Breast epithelium (tissue), 4 donors: ENCODE measurements at places on chromosomes 11 and 22. TPM values are rescaled to one million over a fixed set of nuclear protein-coding genes. Genes with fewer than 3 reads are reported as not detected.

GRCh38 chr11:8283465-8284230 lies 20.0 kb upstream of the LMO1 start:
- peak; percentile 10 for DNase-seq

- DNase-seq = no peak
Observed at GRCh38 chr11:45778341-45778740, 26.6 kb upstream of the SLC35C1 start.

DNA sequence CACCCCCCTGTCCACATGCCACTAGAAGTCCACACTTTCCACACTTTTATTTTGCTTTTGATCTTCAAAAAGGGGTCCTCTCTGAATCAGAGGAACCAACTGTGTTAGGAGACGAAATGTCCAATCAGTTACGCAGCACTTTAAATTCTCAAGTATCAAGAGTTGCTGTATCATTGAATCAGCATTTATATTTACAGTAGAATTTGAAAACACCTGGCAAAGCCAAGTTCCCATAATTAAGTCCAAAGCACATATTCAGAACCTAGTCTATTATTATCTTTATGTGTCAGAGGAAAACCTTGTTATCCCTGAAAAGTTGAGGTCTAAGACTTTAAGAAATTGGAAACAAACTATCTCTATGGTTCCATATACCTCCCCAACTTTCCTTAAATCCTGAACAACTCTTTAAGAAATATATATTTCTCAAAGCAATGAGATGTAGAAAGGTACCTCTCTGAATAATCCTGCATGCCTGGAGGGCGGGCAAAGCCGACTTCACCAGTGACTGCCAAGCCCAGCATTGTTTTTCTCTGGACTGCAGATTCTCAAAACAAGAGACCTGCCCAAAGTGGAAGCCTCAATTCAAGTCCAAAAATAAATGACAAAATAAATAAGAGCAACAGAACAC lies 75.9 kb upstream of the ARFGAP3 start:
- DNase-seq = no peak

GRCh38 chr11:121039971-121040613 lies 16.2 kb downstream of the TBCEL start:
- no peak for DNase-seq

DNA sequence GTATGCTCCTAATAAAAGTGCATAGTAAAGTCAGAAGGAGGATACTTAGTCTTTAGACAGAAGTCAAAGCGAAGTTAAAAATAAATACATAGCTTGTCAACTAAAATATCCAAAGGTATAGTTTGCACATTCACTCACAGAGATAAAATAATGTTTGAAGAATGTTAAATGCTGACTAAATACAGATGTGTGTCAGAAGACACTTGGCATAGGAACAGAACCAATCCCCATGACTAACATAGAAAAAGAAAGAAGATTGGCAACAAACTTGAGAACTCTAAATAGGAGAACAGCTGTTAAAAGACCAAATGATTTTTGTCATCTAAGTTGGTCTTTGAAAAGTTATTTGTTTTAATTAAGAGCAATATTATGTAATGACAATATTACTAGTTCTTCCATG lies 1172.1 kb upstream of the RAG2 start:
- DNase-seq = no peak

DNA sequence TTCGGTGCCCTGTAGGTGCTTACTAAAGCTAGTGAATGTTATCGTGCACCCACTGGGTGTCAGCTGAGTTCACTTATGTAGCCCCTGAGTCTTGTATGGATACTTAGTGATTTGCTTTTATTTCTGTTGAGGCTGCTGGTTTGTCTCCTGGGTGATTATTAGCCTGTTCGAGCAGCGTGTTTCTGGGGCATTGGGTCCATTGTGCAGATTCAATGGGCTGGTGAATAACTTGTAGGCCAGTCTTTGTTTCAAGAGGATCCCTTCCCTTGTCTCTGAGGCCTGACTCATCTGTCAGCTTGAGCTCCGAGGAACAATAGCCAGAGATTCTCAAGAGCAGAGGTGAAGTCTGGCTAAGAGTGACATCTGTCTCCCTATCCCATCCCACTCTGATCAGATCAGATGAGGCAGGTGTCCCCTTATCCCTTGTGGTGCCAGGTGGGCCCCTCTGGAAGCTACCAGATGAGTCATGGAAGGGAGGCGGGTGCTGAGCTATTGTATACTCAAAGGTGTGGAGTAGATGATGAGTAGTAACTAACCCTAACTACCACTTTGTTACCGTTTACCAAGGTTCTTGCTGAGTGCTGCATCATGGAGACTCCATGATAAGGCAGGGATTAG lies 3.7 kb downstream of the MIAT start:
- no peak for DNase-seq

DNA sequence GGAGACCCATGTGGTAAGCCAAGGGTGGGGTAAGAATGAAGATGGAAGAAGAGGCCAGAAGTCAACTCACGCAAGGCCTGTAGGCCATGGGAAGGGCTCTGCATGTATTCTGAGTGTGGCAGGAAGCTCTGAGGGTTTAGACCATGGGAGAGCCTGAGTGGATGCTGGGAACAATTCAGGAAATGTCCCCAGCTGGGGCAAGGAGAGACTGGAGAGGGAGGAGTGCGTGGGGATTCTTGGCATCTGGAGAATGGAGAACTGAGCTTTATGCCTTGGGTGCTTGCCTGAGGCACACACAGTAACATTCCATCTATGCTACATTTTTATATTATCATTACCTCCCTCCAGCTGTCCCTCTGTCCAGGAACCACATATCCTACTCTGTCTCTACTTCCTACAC lies 50.4 kb upstream of the CD82 start:
- DNase-seq = no peak

DNA sequence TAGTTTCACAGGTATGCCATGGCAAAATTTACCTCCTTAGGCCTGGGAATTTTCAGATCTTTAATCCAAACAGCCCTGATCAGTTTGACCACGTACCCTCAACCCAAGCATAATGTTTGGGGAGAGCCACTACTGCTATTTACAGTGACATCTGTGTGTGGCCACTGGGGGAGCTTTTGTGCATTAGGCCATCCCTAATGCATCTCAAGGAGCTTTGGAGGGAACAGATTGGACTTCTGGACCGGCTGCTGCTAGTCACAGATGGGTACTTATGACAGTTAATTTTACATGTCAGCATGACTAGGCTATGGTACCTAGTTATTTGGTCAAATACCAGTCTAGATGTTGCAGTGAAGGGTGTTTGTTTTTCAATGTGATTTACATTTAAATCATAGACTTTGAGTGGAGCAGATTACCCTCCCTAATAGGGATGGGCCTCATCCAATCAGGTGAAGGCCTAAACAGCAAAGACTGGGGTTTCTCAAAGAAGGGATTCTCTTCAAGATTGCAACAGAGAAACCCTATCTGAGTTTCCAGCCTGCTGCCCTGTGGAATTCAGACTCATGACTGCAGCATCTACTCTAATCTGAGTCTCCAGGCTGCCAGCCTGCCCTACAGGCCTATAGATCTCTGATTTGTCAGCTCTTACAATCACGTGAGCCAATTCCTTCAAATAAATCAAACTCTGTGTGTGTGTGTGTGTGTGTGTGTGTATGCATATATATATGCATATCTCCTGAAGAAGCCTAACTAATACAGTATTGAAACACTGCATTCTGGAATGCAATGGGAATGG lies 38.0 kb upstream of the GALNT18 start:
- DNase-seq = no peak

DNA sequence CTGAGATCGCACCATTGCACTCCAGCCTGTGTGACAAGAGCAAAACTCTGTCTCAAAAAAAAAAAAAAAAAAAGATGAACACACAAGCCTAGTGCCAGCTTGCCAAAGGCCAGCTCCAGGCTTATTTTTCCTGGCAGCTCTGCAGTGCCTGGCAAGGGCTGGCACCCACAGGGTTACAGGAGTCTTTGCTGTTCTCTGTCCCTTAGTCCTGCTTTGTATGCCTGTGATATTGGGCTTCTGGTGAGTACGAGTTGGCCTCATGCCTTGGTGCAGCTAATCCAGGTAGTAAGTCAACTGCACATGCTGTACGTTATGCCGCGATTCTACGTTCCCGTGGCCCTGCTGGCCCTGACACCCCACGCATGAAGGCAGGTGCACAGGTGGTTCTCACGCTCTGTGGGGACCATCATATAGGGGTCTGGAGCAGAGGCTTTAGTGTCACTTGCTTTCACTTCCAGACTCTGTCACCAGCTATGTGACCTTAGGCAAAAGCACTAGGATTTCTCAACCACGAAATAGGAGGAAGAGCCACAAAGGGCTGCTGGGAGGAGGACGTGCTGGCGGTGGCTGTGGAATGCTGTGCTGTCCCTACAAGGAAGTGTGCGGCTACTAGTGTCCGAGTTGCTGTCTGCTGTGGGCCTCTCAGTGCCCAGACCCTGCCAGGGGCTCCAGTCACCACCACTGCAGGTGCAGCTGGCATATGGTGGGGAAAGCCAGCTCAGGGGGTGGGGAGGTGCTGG lies 21.4 kb upstream of the RASL10A start:
- DNase-seq = no peak

DNA sequence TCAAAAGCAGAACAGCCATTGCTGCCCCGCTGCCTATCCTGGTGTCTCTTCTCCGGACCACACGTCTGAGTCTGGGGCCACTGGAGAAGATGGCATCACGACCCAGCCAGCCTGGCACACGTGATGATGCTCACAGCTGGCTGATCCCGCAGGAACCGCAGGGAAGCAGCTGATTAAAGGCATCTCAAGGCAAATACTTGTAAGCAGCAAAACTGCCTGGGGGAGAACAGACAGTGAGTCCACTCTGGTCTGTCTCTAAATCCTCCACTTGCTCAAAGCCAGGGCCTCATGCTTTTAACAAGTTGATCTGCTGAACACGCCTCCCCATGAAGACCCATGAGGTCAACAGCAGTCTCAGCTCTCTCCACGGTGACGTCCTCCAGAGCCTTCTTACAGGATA lies 108.6 kb downstream of the BRD1 start:
- no peak for DNase-seq

GRCh38 chr11:120925944-120926343 lies 98.0 kb upstream of the TBCEL start:
- no peak for DNase-seq

- DNase-seq = no peak
Observed at GRCh38 chr11:41866525-41866924, 407.1 kb upstream of the LRRC4C start.

DNA sequence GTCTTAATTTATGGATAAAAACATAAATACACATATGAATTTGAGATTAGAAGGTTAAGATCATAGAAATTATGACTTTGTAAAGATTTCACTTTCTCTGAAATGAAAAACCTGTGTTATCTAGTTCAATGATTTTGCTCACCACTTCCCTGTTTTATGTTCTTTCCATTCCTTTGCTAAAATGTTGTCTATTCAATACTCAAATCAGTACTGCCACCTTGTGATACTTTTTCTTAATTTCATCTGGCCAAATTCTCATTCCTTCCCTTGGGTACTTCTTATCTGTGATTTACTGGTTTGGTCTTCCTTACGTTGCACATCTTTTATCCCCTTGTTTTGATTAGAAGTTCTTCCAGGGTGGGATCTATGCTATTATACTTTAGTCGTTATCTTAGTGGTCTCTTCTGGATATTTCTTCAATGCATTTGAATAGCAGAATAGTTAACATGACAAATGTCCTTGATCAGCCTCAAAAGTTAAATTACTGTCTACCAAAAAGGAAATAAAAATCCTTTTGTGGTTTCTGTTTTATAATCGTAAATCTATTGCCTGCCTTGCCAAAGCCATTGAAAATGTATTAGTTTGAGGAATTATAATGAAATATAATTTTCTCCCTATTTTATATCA lies 197.0 kb downstream of the PGR start:
- DNase-seq = no peak

ABCC8 gene
- 10.5 TPM for total RNA-seq

GLYAT gene
- not detected for total RNA-seq

OR5A1 gene
- total RNA-seq = not detected

PDGFD gene
- 53.1 TPM for total RNA-seq

- no peak for DNase-seq
Observed at GRCh38 chr22:16695261-16695660, 102.7 kb upstream of the CCT8L2 start.

DNA sequence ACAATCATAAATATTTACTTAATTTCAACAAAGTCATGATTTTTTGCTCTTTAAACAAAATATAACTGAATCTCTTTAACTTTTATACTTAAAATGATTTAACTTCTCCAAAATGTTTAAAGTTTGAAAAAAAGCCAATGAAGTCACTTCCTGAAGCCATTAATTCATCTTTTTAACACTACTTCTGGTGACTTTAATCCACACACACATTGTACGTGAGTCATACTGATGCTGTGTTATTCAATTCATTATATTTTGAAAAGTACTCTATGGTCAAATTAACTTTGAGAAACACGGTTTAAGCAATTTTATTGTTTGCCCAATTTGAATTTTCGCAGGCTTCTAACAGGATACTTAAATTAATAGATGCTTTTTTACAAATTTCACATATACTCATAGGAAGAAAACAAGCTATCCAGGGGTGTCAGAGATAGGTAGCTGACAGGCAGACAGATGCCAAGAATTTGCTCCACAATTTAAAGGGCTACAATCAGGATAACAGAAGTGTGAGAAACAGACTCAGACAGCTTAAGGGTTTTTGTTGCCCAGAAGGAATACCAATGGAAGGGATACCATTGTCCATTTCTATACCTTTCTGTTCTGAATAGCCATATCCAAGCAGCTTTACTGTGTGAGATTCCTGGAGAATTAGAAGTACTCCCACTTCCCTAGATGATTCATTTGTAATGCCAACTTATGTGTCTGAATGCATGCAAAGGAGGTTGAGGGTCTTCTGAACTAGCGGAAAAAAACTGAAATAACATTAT lies 118.4 kb downstream of the RBFOX2 start:
- DNase-seq = no peak

DNA sequence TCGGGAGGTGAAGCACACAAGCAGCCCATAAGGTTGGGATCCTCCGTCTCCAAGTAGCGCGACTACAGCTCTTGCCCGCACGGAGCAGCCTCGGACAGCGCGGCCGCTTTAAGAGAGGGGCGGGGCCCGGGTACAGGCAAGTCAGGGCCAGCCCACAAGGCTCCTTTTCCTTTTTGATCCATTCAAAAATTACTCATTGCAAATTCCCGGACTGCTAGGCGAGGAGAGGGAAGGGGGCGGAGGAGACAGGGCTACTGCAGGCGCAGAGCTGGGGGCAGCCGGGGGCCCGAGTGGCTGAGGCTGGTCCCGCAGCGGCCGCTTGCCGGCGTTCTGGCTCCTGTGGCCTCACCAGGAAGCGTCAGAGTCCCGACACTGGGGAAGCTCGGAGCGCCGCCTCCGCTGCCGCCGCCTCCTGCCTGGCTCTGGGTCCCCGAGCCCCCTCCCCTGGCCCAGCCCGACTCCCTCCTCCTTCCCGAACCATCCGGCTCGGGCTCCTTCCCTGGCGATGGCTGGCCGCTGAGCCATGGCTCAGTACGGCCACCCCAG lies at the start of gene UBASH3B:
UBASH3B (plus strand) TSS at position 196 of the 546 bp plus-strand sequence; CDS start at position 524, 328 bp downstream.
- DNase-seq = peak; percentile 59

DNA sequence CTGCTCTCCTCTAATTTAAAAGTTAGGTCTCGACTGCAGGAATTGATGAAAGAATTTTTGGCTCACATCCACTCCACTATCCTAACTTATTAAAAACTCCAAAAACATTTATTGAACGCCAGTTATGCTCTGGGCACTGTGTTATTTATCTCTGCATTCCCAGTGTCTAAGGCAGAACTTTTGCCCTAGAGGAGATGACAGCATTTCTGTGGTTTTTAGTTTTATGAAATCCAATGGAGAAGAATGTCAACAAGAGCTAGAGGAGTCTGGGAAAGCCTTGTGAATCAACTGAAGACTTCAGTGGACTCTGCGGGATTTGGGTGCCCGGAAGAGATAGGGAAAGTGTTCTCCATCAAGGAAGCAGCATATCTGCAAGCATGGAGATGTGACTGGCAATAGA lies 217.0 kb upstream of the PGR start:
- DNase-seq = peak; percentile 34

BIK gene
- 22.6 TPM for total RNA-seq

GRCh38 chr11:61010466-61011228 lies 39.2 kb downstream of the CD6 start:
- DNase-seq = no peak
